ENCODE measurements at places on chromosomes 7 and 10.
A peak's percentile ranks its signal among the peaks of the same experiment; 100 is the strongest.

- no peak for DNase-seq
These were observed 281.2 kb upstream of the VSTM2A start for GRCh38 chr7:54260941-54261371.

DNA sequence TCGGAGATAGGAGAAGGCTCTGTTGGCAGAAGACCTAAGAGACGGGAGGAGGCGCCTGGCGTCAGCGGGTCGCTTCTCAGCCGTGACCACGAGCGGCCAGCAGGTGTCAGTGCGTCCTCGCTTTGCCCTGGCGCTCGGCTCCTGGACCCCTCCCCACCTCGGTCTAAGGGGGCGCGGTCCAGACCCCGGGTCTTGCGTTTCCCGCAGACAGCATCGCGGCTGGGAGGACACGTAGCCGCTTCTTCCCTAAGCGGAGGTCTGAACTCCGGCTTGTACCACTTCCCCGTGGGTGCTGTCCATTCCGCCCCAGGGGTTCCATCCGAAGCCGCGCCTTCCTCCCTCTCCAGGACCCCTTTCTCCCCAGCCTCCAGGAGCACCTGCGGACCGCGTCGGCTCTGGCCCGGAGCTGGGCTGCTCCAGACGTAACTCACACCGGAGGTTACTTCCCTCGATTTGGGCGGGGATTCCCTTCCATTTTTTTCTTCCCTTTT is 593 bp upstream of the ADRA2A start:
- DNase-seq: peak; percentile 15

GRCh38 chr7:111730476-111731300 is 168.4 kb upstream of the IMMP2L start:
- DNase-seq: no peak

DNA sequence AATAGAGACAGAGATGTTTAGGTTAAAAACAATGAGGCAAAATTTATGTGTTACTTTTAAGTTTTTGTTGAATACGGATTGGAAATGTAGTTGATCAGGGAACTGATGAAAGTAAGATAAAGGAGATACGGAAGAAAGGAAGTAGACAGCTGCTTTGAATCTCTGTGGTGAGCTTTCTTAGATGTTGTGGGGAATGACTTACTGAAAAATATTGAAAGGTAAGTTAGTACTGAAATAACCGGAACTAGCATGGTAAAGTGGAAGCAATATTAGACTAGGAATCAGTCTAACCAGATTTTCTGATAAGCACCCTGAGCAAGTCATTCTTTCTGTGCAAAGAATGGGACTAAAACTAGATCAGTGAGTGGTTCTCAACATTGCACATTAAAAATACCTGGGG is 34.8 kb downstream of the LUC7L2 start:
- peak; percentile 53 for DNase-seq

DNA sequence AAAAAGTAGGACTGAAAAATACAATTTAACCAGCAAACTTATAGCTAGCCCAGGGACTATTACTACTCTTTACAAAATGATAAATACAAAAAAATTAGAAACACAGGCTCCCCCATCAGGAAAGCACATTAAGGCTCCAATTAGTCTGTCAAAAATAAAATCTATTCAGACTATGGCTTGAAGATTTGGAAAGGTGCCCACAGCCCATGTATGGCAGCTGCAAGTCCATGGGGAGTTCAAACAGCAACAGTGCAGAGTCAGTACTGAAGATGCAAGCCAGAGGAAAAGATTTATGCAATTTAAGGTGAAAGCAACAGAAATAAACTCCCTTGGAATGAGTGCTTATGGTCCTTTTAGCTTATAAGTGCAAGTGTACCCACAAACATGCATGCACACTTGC is 29.7 kb downstream of the IMMP2L start:
- no peak for DNase-seq
